Endodermal cell (in vitro differentiated cells): ENCODE measurements at places on chromosomes 4 and X. TPM values are rescaled to one million over a fixed set of nuclear protein-coding genes. Genes with fewer than 3 reads are reported as not detected.

Gene PI4K2B
- total RNA-seq, result 16.1 TPM in 2 replicates

DNA sequence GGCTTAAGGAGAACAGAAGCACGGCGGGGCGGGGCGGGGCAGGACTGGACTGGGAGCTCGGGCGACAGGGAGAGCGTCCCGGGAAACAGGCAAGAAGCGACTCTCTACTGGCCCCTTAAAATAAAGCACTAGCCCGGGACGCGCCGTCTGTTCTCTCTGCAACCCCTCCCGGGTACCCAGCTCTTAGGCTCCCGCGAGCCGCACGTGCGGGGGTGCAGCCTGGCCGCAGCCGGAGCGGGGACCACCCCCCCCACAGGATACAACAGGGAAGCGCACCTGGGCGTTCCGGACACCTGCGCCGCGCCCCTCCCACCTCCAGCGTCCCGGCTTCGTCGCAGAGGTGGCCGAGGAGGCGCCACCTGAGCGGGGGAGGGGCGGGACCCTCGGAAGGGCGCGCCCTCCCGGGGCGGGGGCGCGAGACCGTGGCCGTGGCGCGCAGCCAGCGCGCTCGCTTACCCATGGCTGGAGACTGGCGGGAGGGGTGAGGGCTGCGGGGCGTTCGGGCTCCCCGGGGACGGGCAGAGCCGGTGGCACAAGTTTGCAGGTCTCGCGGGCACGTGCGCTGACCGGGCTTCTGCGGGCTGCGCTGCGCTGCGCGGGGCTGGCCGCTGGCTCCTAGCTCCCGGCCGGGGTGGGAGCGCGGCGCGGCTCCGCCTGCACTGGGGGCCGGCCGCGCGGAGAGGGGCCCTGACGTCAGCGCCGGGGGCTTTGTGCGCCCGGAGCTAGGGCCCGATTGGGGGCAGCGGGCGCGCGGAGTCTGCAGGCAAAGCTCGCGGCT is 91.5 kb downstream of the GEMIN8 start:
- peak overlapping the region; percentile 86 for H3K4me3 ChIP-seq
- H3K27ac ChIP-seq, result peak overlapping the region; percentile 77
- H3K27me3 ChIP-seq, result no peaks in the 10 kb centered on the region

DNA sequence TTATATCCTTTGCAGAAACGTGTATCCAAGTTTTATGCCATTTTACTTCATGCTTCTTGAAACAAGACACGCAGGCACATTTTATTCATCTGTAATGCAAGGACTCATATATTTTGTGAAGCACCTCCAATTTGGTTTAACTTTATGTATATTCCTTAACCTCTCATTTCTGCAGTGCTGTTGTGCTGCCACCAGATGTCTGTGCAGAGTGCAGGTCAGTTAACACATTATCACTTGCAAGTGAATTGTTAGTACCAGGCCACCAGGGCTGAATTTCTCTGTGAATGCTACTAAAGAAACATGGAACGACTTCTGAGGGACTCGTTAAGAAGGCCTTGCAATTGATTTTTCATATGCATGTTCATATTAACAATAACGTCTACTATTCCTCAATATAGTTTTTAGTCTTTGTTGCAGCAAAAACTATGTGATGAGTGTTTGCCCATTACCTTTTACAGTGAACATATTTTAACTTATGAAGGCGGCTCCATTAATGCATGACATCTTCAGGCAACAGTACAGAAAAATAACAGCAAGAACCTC is 770.3 kb downstream of the NLGN4X start:
- H3K4me1 ChIP-seq, result no peaks in the 10 kb centered on the region
- peak; percentile 52 for DNase-seq
- no peaks in the 10 kb centered on the region for H3K27me3 ChIP-seq
- no peak overlapping the region for H3K27ac ChIP-seq

Gene ANKRD50
- total RNA-seq, result 14.6 to 26.3 TPM (median 23.1 TPM) in 3 replicates

DNA sequence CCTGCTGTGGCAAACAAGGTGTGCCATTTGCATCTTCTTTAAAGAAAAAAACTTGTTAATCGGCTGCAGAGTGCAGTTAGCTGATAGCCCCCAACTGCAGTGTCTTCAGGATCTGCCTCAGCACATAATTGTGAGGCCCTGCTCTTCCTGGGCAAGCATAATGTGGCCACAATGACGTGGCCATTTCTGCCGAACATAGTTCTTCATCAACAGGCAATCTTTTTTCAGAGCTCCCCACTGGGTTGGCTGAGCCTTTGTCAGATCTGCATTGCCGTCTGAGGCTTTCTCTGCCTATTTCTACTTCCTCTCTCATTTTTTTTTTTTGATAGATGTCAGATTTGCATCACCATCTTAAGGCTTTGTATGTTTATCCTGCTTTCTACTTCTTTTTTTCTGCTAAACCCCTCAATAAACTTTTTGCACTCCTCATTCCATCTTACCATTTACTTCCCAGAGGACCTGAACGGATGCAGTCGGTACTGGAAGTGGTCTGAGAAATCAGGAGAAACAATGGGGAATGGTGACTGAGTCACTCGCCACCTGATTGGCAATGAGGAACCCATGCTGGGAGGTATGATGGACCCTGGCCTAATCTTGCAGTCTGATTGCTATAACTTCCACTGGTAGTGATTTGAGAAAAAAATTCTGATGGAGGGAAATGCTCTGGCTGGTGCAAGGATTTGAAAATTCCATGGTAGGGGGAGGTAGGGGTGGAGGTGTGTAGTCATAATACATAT is 21.2 kb upstream of the TAB3 start:
- no peaks in the 10 kb centered on the region for H3K4me1 ChIP-seq
- H3K27me3 ChIP-seq, result no peaks in the 10 kb centered on the region
- DNase-seq, result peak; percentile 53
- no peak overlapping the region for H3K27ac ChIP-seq
- no peaks in the 10 kb centered on the region for H3K36me3 ChIP-seq
- no peak overlapping the region for H3K4me3 ChIP-seq
